HepG2 (cell line): ENCODE measurements at places on chromosomes 5 and 9. TPM values are rescaled to one million over a fixed set of nuclear protein-coding genes. Genes with fewer than 3 reads are reported as not detected.

The CA9 gene
- 0.13 TPM in 1 of 2 replicates, not detected in the other for total RNA-seq

The PRRX2 gene
- total RNA-seq: not detected in 2 replicates

The DBH gene
- total RNA-seq: not detected in 2 replicates

The CDC20B gene
- not detected in 2 replicates for total RNA-seq

The PCDHGA3 gene
- not detected in 2 replicates for total RNA-seq

The ORM2 gene
- 283 and 565 TPM in 2 replicates for total RNA-seq

The LYRM7 gene
- 5.5 and 9.4 TPM in 2 replicates for total RNA-seq
